Activated T-cell treated with anti-CD3 and anti-CD28 coated beads, Interleukin-2, amount 50 U/mL, for 72 hours (primary cell): ENCODE measurements at places on chromosomes 3 and 15.
A peak's percentile ranks its signal among the peaks of the same experiment; 100 is the strongest.

- no peak for DNase-seq
These were observed 25.4 kb downstream of the EDEM1 start for GRCh38 chr3:5212628-5213573.

GRCh38 chr15:38696109-38696727, 131.6 kb upstream of the RASGRP1 start:
- DNase-seq, result peak; percentile 79

DNA sequence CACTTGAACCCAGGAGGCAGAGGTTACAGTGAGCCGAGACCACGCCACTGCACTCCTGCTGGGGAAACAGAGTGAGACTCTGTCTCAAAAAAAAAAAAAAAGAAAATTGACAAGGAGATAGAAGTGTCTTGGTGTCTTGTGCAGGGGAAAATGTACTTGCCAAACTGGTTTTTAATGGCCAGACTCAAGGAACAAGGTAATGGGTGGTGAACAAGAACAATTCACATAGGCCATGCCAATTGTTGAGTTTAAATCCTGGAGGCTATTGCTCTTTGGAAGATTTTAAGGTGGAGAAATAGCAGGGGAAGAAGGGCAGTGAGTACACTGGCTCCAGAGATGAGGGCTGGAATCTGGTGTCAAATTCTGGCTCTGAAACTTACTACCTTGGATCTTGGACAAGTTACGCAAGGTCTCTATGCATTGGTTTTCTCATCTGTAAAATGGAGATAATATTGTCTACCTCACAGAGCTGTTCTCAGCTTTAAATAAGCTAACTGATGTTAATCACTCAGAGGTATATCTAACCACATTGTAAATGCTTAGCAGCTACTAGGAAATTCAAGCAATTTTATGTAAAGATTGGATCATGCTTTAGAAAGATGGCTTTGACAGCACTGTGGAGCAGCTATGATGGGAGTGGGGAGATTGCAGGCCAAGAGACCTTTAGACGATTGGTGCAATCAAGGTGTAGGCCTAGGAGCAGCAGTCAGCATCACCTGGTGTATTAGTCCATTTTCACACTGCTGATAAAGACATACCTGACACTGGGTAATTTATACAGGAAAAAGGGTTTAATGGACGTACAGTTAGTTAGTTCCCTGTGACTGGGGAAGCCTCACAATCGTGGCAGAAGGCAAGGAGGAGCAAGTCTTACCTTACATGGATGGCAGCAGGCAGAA, 78.3 kb downstream of the B3GALNT1 start:
- no peak for DNase-seq

DNA sequence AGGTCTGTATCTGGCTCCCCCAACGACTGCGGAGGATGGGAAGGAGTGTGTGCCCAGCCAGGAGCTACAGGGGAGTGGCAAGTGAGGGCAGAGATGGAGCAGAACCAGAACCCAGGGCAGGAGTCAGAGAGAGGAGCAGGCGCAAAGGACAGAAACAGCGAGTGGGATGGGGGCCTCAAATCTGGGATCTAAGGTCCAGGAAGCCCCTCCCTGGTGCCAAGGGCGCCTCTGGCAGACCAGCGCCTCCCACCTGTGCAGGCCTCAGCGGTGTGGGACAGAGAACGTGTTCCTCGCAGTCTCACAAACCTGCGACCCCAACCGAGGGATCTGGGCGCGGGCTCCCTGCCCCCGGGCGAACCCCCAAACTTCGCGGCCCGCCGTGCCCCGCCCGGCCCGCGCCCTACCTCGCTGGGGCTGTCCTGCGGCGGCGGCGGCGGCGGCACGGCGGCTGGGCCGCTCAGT, 301 bp downstream of the PCBP4 start:
- peak; percentile 58 for DNase-seq

DNA sequence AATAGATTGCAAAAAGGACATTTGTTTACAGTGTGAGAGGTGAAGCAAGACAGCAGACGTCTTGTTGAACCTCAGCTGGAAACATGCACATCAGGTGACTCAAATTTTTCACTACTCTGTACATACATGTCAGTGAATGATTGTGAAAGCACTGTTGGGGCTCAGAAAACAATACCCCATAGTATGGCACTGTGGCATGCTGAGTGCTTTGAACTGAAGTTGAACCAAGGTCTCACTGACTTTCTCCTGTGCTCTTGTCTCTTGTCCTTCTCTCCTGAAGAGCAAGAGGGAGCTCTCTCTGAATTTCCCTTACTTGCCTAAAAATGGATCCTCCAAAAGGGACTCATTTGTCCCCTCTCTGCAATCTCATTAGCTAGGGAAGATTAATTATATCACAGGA, 24.5 kb upstream of the NEDD4 start:
- no peak for DNase-seq

GRCh38 chr15:75532413-75533250, 46.5 kb downstream of the PTPN9 start:
- DNase-seq, result peak; percentile 4

DNA sequence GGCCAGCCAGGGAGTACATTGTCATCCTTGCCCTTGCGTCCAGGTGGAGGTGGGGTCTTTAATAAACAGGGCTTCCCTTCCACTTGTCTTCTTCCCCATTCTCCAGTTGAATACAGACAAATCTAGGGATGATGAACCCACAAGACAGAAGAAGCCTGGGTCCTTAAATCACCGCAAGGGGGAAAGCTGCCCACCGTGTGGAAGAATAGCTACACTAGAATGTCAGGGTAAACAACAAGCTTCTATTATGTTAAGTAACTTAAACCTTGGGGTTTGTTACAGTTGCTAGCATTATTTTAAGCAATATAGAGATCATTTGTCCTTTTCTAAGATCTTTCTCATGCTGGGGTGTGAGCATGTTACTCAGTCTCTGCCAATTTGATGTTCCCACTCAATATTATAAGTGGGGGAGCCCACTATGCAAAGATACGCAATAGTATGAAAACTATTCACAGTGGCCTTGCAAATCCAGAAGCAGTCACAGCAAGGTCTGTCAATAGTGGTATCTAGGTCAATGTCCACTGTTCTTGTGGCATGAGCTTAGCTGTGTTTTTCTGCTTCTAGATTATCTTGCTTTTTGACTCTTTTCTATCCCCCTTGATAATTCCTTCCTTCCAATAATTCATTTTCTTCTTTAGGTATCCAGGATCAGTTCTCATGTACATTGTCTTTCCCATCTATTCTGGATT, 12.0 kb upstream of the PCCB start:
- no peak for DNase-seq

- DNase-seq, result no peak
These were observed 286.9 kb upstream of the PLSCR5 start for GRCh38 chr3:146892041-146892440.

GRCh38 chr15:85756411-85757072, 38.2 kb downstream of the KLHL25 start:
- no peak for DNase-seq

- DNase-seq, result no peak
These were observed 122.6 kb upstream of the MEF2A start for GRCh38 chr15:99443056-99443756.

DNA sequence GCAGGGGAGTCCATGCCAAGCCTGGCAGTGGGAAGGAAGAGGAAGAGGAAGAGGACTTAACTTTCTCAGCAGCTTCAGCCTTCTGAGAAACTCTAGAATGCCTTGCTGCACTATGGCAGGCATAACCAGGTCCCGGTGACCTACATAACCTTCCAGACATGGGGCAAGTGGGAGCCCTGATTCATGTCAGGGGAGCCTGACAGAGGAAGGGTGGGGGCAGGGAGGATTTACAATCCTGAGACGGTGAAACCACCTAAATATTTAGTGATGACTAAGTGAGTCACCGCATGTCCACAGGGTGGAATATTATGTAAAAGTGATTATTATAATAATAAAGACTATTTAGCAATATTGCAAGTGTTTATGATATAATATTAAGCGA, 46.7 kb downstream of the AMOTL2 start:
- no peak for DNase-seq

DNA sequence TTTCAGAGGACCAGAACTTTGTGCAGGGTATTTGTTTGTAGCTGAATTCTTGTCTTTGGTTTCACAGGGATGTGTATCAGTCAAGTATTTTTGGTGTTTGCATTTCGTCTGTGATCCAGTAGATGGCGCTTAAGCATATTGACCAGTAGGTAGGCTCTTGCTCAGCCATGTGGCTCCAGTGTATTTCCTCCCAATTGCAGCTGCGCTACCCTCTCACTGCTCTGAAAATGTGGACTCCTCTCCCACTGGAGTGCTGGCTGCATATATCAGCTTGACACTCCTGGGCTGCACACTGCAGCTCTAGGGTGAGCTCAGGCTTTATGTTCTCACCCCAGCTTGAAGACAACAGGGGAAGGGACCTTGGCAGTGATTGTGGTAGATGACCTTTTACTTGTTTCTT, 1264.3 kb upstream of the ALCAM start:
- peak; percentile 2 for DNase-seq

DNA sequence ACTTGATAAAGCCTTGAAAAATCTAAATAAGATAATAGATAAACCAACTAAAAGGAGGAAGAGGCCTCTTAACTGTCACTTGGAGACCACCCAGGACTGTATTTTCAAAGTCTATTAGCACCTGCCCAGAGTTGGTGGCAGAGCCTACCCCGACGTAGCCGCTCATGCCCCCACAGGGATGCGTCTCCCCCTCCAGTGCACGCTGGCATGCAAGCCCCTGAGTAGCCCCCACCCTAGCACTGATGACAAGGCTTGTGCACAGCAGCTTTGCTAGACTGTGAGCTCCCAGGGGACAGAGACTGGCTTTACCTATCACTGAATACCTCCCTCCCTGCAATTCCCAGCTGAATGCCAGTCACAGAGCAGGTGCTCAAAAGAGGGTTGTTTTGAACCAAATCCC, 54.1 kb upstream of the HES1 start:
- no peak for DNase-seq

GRCh38 chr3:152209060-152209459, 59.7 kb upstream of the MBNL1 start:
- no peak for DNase-seq

DNA sequence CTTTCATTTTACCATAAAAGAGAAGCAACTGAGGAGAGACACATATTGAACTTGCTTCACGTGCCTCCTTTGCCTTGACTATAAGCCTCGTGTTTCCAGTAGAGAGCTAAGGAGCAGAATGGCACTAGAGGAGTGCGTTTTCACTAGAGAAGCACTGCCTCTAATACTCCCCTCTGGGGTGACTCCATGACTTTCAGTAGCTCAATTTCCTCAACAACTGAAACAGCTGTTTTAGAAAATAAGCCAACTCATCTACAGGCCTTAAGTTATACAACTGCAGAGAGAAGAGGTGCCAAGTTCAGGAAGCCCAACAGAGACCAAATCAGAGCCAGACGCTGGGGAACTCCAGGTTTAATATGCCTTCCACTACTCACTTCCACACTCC, 1.9 kb downstream of the UBP1 start:
- DNase-seq, result no peak

GRCh38 chr3:150005243-150006112, 34.8 kb upstream of the PFN2 start:
- no peak for DNase-seq

DNA sequence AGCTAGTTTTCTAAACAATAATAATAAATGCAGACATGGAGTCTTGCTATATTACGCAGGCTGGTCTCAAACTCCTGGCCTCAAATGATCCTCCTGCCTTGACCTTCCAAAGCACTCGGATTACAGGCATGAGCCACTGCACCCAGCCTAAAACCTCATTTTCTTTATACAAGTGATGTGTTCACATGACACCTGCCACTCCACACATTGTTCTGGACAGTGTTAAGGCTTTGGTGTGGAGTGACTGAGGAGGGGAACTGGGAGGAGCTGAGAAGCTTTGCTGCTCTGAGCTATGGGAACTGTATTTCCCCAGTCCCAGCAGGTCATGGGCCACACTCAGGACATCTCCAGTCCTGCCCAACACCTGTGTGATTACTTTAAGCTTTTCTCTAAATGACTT, 380.0 kb downstream of the LRTM1 start:
- DNase-seq, result no peak

DNA sequence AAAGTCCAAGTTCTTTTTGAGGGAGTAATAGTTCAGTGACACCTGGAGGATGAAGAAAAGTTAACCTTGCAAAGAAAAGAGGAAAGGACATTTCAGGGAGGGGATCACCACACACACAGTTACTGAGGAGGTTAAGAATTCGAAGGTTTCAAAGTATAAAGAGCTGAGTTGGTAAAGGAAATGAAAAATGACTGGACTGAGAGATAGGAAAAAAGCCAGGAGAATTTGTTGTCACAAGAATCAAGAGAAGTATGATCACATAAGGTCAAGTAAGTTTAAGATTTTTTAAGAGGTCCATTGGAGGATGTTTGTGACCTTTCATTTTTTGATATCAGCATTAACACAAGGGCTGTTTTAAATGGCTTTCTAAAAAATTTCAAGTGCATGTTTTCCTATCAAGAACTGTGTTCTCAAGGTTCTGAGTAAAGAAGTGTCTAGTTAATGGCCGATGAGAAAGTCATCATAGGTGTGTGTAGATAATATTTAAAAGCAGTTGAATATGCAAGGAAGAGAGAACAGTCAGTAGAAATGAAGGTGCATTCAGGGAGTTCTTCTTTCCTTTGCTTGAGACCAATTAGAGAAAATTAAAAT, 189.2 kb upstream of the RBMS3 start:
- no peak for DNase-seq

GRCh38 chr3:128285967-128286321, 132.7 kb downstream of the EEFSEC start:
- DNase-seq, result no peak

DNA sequence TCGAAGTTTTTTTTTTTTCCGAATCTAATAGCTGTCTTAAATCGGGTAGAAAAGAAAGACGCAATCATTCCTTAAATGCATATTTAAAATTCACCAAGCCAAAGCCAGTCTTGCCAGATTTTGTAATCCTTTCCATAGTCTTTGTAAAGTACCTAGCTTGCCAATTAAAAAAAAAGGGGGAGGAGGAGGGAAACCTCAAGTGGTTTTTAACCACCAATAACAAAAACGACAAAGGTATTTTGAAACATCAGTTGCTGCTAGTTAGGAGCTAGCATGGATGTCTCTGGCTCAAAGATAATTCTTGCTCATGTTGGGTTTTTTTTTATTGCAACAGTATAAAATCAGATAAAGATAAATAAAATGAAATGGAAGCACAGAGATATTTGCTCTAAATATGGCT, 187.9 kb downstream of the MECOM start:
- DNase-seq, result no peak
